ENCODE measurements at places on chromosomes 4 and X.
A peak's percentile ranks its signal among the peaks of the same experiment; 100 is the strongest.

DNA sequence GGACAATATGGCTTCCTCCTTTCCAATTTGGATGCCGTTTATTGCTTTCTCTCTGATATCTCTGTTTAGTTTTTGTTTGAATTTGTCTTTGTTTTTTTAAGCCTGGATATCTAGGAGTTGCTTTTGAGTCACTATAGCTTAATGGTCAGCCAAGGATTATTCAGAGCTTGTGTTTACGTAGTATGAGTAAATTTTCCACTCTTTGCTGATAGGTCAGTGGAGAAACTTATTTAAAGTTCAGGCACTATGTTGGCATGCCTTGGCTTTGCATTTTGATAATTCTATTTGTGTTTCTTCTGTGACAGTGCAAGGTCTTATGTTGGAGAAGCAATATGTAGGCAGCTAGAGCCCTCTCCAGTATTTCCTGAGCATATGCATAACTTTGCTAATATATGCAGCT is 315.2 kb downstream of the GRID2 start:
- no peak for DNase-seq

DNA sequence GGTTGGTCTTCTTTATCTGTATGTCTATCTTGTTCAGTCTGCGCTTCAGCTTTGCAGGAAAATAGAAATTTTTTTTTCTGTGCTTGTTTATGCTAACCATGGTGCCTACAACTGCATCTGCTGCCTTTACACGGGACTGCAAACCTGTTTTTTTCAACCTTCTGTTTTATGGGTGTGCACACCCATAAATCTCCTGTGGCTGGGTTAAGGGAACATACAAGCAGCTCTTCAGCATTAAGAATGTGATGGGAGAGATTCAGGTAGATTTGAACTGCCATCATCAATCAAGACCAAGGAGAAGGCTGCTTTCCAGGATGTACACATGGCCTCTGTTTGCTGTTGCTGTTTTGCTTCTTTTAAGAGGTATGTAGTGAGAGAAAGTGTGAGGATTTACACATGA is 502.9 kb downstream of the ANKRD50 start:
- DNase-seq: no peak

DNA sequence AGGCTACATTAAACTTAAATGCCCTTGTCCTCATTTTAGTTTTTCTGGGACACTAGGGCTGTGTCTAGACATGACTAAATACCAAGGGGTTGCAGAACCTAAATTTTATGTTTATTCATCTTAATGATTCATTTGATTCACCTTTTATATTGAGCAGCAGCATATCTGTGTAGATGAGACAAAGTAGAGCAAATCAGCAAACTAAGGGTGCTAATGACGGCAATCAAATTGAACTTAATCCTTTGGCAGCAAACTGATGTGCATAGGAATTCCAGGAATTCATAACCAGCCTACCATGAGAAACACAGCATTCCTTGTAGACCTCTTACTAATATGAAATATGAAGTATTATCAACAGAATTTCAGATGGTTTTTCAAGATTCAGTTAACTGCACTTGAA is 25.1 kb downstream of the EPHA5 start:
- DNase-seq: no peak

GRCh38 chr4:110589297-110589696 is 33.6 kb downstream of the PITX2 start:
- DNase-seq: peak; percentile 45
